ENCODE measurements at places on chromosomes 2 and 18. TPM values are rescaled to one million over a fixed set of nuclear protein-coding genes. Genes with fewer than 3 reads are reported as not detected.

- H3K36me3 ChIP-seq = no peaks in the 10 kb centered on the region
- peaks cover 25% of the 10 kb centered on the region for H3K4me1 ChIP-seq
- no peak for DNase-seq
Measured at GRCh38 chr18:2310886-2311285, 260.4 kb downstream of the METTL4 start.

GRCh38 chr2:222322236-222322635 lies 23.4 kb upstream of the PAX3 start:
- no peaks in the 10 kb centered on the region for H3K36me3 ChIP-seq
- DNase-seq = no peak
- no peak overlapping the region for H3K27ac ChIP-seq
- peaks cover 15% of the 10 kb centered on the region for H3K27me3 ChIP-seq

DNA sequence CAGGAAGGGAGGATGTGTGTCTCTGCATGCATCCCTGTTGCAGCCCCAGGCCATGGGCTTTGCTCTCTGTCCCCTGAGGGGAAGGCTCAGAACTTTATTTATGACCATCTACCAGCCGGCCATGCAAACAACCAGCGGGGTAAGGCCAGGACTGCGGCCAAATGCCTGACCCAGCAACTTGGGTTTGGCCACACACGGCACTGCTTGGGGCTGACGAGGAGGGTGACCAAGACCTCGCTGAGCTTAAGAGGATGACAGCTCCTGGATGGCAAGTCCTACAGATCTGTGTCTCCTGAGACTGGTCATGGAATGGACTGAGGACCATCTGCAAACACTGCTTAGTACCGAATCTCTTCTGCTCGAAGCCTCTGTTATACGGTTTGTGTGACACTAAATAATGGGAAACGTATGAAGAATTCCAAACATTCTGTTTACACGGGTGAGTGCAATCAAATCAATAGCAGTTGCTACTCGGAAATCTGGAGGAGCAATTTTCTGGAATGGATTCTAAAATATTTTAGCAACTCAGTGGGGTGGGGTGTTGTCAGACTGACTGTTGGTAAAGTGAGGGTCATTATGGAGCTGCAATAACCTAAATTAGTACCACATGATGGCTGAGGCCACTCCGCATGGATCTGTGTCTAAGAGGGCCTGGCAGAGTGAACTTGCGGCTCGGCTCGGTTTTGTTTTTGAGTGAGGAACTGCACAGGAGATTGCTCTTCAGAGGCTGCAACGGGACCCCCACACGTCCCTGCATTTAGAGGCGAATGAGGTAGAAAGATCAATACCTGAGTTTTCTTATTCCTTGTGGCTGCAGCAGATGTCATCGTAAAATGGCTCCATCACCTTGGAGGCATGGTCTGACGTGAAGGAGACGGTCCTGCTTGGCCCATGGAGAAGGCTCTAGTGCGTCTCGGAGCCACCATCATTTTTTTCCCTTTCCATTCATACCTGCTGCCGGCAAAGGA lies 26.6 kb downstream of the TMEM18 start:
- H3K36me3 ChIP-seq = no peaks in the 10 kb centered on the region
- H3K27ac ChIP-seq = no peak overlapping the region
- H3K4me1 ChIP-seq = peaks cover 11% of the 10 kb centered on the region
- DNase-seq = no peak
- peaks cover 30% of the 10 kb centered on the region for H3K27me3 ChIP-seq
- peak overlapping the region; percentile 29 for H3K4me3 ChIP-seq

- 0 out of 2 replicates have a peak, but pooled peaks cover 14% of the 10 kb centered on the region for H3K36me3 ChIP-seq
- no peaks in the 10 kb centered on the region for H3K4me1 ChIP-seq
- DNase-seq = no peak
- H3K27me3 ChIP-seq = peaks cover 9% of the 10 kb centered on the region
Measured at GRCh38 chr2:16661936-16662839, 3.4 kb downstream of the CYRIA start.

- H3K27me3 ChIP-seq = no peaks in the 10 kb centered on the region
- no peaks in the 10 kb centered on the region for H3K36me3 ChIP-seq
- no peak overlapping the region for H3K27ac ChIP-seq
Measured at GRCh38 chr2:24872344-24873115, 47.5 kb downstream of the ADCY3 start.

CAVIN2 gene
- 2.8 TPM for total RNA-seq
